ENCODE measurements at places on chromosomes 2 and 18. TPM values are rescaled to one million over a fixed set of nuclear protein-coding genes. Genes with fewer than 3 reads are reported as not detected.

DNA sequence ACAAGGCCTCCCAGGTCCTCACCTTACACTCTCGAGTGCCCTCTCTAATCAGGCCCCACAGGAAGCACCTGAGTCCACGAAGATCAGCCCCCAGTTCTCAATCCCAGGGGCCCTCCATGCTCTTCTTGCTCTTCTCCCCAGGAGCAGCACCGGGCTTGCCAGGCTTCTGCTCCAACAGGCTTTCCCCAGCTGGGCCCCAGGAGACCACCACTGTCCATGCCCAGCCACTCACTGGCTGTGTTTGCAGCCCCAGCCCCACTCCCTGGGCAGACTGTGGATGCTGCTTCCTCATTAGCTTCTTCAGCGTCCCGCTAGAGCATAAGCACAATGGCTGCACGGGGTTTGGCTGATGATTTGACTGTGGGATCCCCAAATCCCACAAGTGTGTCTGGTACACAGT lies 781.9 kb downstream of the GALR1 start:
- H3K4me1 ChIP-seq: no peaks in the 10 kb centered on the region
- no peaks in the 10 kb centered on the region for H3K27me3 ChIP-seq
- H3K4me3 ChIP-seq: no peak overlapping the region
- no peak for DNase-seq
- no peaks in the 10 kb centered on the region for H3K36me3 ChIP-seq

DNA sequence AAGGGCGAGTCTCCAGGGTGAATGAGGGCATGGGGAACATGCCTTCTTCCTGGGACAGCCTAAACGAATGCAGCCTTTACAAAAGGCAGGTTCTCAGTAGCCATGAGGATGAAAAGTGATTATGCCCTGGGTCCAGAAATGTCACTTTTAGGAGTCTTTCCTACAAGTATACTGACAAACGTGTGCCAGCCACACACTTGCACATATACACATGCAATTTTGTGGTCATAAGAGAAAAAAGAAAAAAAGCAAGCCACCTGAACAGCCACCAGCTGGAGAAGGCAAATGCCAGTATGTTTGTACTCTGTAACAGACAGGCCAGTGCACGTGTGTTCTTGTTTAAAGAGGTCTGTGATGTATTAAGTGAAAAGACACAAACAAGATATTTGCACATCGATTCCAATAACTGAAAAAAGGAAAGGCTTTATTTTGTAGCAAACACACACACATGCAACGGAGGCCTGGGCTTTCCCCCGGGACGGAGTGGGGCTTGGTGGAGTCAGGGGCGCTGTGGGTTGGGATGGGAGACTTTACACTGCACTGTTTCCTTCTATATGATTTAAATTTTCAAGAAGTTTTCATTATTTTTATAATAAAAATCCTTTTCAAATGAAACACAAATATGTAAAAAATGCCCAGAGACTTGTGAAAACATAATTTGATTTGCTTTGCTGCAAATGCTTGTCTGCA lies 108.4 kb downstream of the FAM210A start:
- H3K4me3 ChIP-seq: no peak overlapping the region
- H3K27me3 ChIP-seq: no peaks in the 10 kb centered on the region
- peaks cover 10% of the 10 kb centered on the region for H3K4me1 ChIP-seq
- H3K36me3 ChIP-seq: no peaks in the 10 kb centered on the region
- DNase-seq: peak; percentile 29
- H3K27ac ChIP-seq: no peak overlapping the region

GRCh38 chr2:146986161-146986560 lies 858.7 kb upstream of the ACVR2A start:
- no peak overlapping the region for H3K4me3 ChIP-seq
- H3K36me3 ChIP-seq: no peaks in the 10 kb centered on the region
- no peaks in the 10 kb centered on the region for H3K27me3 ChIP-seq
- DNase-seq: no peak

GRCh38 chr2:15693926-15694588 lies 102.4 kb downstream of the DDX1 start:
- no peak for DNase-seq
- no peaks in the 10 kb centered on the region for H3K27me3 ChIP-seq
- H3K4me1 ChIP-seq: no peaks in the 10 kb centered on the region
- H3K27ac ChIP-seq: no peak overlapping the region
- H3K36me3 ChIP-seq: no peaks in the 10 kb centered on the region
- no peak overlapping the region for H3K4me3 ChIP-seq

GRCh38 chr2:133553838-133554408 lies 14.3 kb downstream of the NCKAP5 start:
- no peak overlapping the region for H3K27ac ChIP-seq
- no peaks in the 10 kb centered on the region for H3K27me3 ChIP-seq
- H3K4me3 ChIP-seq: no peak overlapping the region
- no peaks in the 10 kb centered on the region for H3K4me1 ChIP-seq
- no peak for DNase-seq
- no peaks in the 10 kb centered on the region for H3K36me3 ChIP-seq

- DNase-seq: no peak
- peaks cover 13% of the 10 kb centered on the region for H3K27me3 ChIP-seq
- no peaks in the 10 kb centered on the region for H3K36me3 ChIP-seq
- peaks cover 18% of the 10 kb centered on the region for H3K4me1 ChIP-seq
- H3K4me3 ChIP-seq: peak overlapping the region; percentile 38
- no peak overlapping the region for H3K27ac ChIP-seq
Observed at GRCh38 chr2:68643874-68644485, 601 bp downstream of the PROKR1 start.

DNA sequence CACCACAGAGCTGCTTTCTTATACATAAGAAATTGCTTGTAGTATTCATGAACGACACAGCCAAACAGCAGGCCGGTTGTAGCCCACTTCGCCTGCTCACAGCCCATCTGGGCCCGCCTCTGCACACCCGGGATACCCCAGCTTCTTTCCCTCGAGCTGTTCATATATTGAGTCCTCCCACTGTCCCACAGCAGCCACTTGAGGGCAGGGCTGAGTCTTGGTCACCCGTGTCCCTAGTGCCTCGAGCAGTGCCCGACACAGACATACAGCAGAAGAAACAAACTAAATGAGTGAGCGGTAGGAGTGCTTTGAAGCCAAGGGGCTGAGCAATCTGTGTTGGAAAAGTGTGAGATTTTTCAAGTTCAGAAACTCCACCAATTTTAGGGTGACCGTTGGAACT lies 251.4 kb downstream of the KLHL29 start:
- H3K27me3 ChIP-seq: no peaks in the 10 kb centered on the region
- peak overlapping the region; percentile 40 for H3K27ac ChIP-seq
- DNase-seq: no peak
- H3K4me3 ChIP-seq: no peak overlapping the region
- peaks cover 20% of the 10 kb centered on the region for H3K36me3 ChIP-seq
- peaks cover 13% of the 10 kb centered on the region for H3K4me1 ChIP-seq

DNA sequence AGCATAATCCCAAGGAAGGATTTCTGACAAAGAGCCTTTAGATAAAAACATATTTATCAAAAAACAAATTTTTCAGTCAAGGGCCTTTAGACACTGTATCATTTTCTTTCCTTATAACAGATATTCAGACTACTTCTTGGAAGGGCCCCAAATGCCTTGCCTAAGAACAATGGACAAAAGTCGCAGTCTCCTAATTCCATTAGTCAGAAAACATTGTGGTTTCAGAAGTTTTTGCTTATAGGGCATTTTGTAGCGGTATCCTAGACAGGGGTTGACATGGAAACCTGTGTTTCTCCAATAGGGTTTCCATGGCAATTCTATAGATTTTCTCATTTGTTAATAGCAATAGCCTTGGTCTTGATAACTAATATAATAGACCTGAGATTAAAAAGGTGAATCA lies 36.7 kb upstream of the AGPS start:
- H3K4me1 ChIP-seq: peaks cover 14% of the 10 kb centered on the region
- no peak overlapping the region for H3K27ac ChIP-seq
- no peaks in the 10 kb centered on the region for H3K36me3 ChIP-seq
- H3K4me3 ChIP-seq: no peak overlapping the region

DNA sequence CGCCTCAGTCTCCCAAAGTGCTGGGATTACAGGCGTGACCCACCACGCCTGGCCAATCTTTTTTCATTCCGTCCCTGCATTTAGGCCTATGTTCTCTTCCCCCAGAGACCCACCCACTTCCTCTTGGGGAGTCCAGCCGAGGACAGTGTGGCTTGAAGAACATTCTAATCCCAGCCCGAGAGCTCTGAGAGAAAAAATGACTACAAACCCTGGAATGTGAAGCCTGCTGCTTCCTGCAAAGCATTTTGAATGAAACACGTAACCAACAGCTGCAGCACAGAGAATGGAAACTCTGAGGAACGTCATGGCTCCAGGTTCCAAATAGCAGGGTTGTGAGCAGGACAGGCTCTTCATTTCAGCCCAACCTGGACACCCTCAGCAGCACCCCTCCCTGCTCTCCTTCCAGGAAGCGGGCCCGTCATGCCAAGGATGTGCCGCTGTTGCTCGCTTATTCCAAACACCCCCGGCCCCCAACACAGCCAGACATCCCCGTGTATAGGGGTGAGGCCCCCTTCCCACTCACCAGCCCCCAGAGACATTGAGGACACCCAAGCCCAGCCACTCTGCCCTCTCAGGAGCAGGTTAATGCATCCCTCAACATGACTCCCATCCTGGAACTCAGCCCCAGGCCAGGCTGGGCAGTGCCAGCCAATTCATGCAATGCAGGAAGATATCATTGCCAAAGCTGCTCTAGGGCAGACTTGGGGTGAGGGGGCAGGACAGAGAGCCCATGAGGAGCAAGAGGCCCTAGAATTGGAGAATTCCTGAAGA lies 139.8 kb downstream of the ZFP36L2 start:
- peak; percentile 94 for DNase-seq
- no peak overlapping the region for H3K4me3 ChIP-seq
- H3K36me3 ChIP-seq: no peaks in the 10 kb centered on the region
- no peaks in the 10 kb centered on the region for H3K27me3 ChIP-seq

GRCh38 chr18:63150942-63151421 lies 168.6 kb downstream of the BCL2 start:
- H3K27me3 ChIP-seq: no peaks in the 10 kb centered on the region
- no peaks in the 10 kb centered on the region for H3K4me1 ChIP-seq
- H3K4me3 ChIP-seq: no peak overlapping the region

GALNT13 gene
- total RNA-seq: 1.8 TPM

TCF23 gene
- total RNA-seq: not detected

All from sigmoid colon (tissue), 7 donors.